ENCODE measurements at places on chromosomes 16 and 17. TPM values are rescaled to one million over a fixed set of nuclear protein-coding genes. Genes with fewer than 3 reads are reported as not detected.

The NFAT5 gene
- total RNA-seq: 27.3 TPM

The RPS15A gene
- 2,538 TPM for total RNA-seq

The CACNG3 gene
- not detected for total RNA-seq

The TMEM107 gene
- total RNA-seq: 29.1 TPM

The PHOSPHO1 gene
- total RNA-seq: not detected

All from naive thymus-derived CD4-positive, alpha-beta T cell (primary cell).